ENCODE measurements at places on chromosomes 11 and 22.

DNA sequence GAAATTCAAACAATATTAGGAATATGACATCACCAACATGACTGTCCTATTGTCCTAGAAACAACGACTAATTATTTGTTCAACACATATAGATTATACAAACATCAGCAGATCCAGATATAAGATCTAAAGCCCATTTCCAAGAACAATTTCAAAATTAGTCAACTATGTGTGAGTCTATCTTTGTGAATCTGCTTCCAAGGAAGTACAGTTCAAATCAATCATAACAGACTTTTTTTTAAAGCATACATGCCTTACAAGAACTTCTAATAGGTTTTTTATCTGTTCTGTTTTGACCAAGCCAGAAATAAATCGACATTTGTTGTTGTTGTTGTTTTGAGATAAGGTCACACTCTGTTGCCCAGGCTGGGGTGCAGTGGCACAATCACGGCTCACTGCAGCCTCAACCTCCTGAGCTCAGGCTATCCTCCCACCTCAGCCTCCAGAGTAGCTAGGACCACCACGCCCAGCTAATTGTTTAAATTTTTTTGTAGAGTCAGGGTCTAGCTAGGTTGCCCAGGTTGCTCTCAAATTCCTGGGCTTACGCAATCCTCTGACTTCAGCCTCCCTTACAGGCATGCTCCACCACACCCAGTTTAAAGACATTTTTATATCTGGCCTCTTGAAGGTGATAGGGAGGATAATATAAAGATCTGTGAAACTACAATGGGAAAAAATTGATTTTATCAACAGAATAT is 54.8 kb downstream of the DENND5A start:
- no peak for DNase-seq

- no peak for DNase-seq
These were observed 33.6 kb downstream of the LRRC32 start for GRCh38 chr11:76636826-76637460.

DNA sequence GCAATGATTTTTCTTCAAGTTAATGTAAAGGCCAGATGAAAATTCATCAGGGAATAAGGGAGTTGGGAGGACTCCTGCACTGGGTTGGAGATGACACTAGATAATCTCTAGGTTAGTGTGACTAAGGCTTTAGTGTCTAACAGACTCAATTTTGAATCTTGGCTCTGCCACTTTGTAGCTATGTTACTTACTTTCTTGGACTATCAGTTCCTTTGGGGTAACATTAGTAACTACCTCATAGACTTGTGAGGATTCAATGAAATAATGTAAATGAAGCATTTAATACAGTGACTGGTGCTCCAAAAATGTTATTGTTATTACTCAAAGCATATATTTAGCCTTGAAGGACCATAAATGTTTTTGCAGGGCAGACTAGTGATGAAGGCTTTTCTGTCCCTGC is 9.6 kb upstream of the CCDC89 start:
- no peak for DNase-seq

DNA sequence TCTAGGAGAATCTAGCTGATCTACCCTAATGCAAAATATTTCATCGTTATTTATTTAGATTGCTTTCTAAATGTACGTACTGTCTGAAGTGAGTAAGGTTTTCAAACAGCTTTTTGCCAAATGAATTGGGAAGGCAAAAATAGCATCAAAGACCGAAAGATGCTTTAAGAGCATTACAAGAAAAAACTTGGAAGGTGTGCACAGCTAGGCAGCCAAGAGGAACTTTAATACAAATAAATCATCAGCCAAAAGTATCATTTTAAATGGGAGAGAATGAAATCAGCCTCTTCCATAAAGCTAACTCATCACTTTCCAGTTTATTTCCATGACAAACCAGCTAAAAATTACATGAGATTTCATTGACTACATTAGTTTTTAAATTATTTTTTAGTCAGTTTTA is 30.2 kb upstream of the CFAP300 start:
- no peak for DNase-seq

- DNase-seq: peak; percentile 23
These were observed 26.0 kb upstream of the LRRC10B start for GRCh38 chr11:61482513-61482912.

- no peak for DNase-seq
These were observed 145.7 kb upstream of the NECTIN1 start for GRCh38 chr11:119874660-119875238.

DNA sequence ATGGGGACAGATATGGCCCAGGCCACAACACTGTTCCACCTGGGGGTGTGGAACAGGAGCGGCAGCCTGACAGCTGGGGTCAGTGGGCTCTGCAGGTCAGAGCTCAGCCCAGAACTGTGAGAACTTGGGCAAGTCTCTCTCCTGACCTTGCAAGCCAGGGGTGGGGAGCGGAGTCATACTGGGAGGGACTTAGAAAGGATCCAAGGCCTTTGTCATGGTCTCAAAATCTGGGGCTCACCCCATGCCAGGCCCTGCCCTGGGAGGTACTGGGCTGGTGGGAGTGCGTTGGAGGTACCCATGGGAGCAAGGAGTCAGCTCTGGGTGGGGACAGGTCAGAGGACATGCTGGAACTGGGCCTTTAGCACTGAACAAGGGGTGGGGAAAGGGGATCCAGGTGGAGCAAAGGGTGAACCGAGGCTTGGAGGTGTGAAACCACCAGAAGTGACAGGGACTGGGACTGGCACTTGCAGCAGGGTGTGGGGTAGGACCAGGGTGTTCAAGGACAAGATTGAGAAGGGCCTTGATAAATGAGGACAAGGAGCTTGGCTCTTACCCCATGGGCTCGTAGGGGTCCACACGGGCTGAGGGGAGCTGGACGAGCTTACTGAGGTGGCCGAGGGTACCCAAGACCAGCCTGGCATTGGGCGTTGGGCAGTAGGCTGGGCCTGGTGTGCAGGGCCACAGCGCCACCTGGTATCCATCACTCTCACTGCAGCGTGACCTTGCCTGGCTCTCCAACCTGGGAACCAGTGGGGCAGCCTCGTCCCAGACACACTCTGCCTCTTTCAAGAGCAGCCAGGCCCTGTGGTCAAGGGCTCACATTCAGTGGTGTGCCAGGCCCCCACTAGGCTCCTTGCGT is 7.4 kb upstream of the PMM1 start:
- DNase-seq: peak; percentile 12

- DNase-seq: no peak
These were observed 6.2 kb downstream of the SCN2B start for GRCh38 chr11:118170231-118170630.

GRCh38 chr22:44638971-44639760 is 62.8 kb upstream of the PRR5 start:
- DNase-seq: no peak

DNA sequence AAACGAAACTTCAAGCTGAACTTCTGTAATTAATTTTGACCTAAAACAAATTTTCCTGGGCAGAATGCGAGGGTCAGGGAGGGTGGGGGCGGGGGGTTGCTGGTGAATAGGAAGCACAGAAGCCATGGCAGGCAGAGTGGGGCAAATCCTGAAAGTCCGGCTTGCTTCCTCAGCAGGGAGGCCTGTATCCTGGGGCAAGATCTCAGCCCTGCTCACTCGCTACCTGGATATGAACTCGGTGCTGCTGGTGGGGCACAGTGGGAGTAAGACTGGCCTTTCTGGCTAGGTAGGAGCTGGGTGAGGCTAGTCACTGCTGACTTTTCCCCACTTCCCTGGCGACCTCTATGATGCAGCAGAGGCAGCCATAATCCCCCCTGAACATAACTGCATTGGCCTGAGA is 168.9 kb upstream of the CHORDC1 start:
- no peak for DNase-seq

DNA sequence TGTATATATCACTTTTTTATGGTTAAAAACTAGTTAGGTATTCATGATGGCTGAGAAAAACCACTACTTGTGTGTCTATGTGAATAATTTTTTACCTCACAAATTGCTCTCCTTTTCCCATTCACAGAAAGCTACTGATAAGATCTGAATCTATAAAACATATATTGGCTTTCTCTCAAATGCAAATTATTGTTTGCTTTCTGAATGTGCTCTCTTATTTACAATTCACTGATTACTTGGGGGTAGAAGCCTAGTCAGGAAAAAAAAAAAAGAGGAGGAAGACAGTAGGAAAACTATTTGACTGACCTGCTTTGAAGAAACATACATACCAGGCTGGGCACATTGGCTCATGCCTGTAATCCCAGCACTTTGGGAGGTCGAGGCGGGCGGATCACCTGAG is 20.5 kb downstream of the PGM2L1 start:
- DNase-seq: no peak

DNA sequence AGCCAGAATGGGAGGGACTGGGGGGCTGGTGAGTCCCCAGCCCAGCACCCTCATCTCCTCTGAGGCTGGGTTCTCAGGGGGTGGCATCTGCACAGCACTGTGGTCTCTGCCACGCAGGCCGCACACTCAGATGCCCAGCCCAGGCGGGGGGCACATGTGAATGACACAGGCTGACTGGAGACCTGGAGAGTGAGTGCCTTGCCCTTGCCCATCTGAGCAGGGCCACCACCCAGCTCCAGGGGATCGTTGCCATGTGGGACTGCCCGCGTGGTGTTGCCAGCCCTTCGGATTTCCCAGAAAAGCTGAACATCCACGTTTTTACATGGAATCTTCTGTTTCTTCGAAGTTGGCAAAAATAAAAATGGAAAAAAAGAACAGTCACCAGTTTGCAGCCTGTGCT is 18.9 kb downstream of the PRDM11 start:
- DNase-seq: no peak

DNA sequence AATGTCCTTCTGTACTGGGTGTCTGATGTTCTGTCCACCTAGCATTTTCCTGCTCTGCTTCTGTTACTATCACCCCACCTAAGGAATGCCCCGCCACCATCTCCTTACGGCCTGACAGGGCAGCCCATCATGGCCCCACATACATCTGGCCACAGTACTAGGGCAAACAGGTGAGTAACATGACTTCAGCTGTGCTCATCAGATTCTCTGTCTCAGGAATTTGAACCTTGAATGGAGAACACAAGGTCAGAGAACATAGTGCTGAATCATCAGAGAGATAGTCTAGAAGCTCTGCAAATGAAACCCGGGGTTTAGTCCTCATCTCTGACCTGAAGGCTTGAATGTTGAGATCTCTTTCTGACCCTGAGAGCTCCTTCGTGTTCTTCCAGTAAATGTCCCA is 32.4 kb downstream of the ZC3H12C start:
- no peak for DNase-seq

DNA sequence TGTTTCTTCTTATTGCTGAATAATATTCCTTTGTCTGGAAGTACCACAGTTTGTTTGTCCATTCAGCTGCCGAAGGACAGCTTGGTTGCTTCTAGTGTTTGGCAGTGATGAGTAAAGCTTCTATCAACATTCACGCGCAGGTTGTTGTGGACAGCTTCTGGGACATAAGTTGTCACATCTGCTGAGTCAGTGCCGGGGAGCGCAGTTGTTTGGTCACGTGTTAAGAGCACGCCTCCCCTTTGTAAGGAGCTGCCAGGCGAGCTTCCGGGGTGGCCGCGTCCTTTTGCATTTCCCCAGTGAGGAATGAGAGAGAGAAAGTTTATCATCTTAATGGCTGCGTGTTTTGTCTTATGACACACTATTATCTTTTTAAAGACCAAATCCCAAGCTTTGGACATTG is 30.3 kb downstream of the SAMM50 start:
- DNase-seq: no peak

GRCh38 chr11:2207773-2208621 is 36.4 kb upstream of the TH start:
- DNase-seq: no peak

- DNase-seq: no peak
These were observed 9.5 kb upstream of the MICAL2 start for GRCh38 chr11:12100841-12101242.

- no peak for DNase-seq
These were observed 369.7 kb downstream of the SHANK2 start for GRCh38 chr11:70882716-70883085.

- DNase-seq: no peak
These were observed 9.7 kb downstream of the SNX19 start for GRCh38 chr11:130906616-130907015.

DNA sequence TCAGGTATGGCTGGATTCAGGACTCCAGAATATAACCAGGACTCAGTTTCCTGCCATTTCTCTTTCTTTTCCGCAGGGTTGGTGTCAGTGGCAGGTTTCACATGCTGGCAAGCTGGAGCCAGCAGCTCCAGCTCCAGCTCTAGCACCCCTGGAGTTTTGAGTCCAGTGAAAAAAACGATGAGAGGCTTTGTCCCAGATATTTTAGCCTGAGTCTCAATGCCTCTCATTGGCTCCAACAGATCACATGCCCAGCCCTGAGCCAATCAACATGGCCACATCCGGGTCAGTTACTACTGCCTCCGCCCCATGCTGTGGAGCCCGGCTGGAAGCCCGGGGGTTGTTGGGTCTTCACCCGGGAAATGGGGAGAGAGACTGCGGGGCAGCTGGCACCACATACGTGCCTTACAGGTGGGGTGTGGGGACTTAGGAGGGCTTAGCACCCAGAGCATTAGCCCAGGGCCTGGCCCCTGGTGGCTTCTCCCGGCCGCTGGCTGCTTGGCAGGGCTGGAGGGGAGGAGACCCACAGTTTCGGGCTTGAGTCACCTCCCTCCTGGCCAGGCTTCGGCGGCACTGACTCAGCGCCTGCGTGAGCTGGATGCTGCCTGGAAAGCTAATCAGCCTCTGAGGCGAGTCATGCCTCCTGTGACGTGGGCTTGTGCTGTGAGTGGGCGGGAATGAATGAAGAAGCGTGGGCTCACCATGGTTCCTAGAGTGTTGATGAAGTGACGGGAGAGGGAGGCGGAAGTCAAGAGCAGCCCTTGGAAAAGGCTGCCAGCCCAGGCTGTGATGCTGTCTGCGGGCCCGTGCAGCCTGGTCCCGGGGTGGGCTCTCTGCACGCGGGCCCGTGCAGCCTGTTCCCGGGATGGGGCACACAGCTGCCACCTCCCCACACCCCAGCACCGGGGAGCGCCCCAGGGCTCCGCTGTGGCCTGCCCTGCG is 15.3 kb upstream of the MRTFA start:
- DNase-seq: peak; percentile 91

DNA sequence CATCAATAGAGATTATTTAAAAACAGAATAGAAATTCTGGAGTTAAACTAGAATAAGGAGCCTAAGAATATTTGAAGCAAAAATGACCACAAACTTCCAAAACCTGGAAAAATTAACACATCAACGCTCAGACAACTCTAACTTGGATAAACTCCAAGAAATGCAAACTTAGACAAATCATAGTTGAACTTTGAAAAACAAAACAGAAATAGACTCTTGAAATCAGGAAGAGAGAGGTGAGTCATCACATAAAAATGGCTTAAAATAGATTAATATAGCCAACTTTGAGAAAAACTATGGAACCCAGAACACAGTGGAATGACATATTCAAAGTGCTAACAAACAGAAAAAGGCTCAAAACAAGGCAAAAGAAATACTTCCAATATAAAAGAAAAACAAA is 974.2 kb downstream of the JRKL start:
- no peak for DNase-seq

- DNase-seq: no peak
These were observed 17.2 kb upstream of the MPZL2 start for GRCh38 chr11:118281284-118281683.

DNA sequence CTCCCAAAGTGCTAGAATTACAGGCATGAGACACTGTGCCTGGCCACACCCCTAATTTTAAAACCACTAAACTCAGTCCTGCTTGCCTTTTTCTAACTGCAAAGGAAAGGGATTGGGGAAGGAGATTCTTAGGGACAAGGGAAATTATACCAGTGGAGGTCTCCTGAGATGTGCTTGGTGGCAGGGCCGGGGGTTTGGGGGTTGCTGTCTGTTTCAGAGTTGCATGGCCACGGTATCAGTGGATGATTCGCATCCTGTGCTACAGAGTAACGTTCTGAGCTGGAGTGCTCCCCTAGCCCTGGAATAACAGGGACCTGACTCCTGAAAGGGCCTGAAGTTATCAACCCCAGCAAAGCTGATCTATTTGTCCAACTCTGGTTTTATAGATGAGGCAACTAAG is 846 bp upstream of the GPHA2 start:
- no peak for DNase-seq

- no peak for DNase-seq
These were observed 12.0 kb downstream of the MARK2 start for GRCh38 chr11:63850920-63851319.

Data from activated naive CD4-positive, alpha-beta T cell treated with Interleukin-2 at 50 U/mL for 16 hours (primary cell).